ENCODE measurements at places on chromosomes 7 and 10. TPM values are rescaled to one million over a fixed set of nuclear protein-coding genes. Genes with fewer than 3 reads are reported as not detected.

The GDF2 gene
- not detected for total RNA-seq

The MRC1 gene
- not detected for total RNA-seq

The TMEM130 gene
- not detected for total RNA-seq

The TCTN3 gene
- total RNA-seq = 37.8 TPM

All from subcutaneous preadipocyte (primary cell).